ENCODE measurements at places on chromosomes 7 and 10.

GRCh38 chr7:76409537-76409936 lies at the start of gene SSC4D:
Gene SSC4D, minus strand, starts transcription at chr7:76409697. Its CDS starts 5,258 bp downstream, at chr7:76404439.
- DNase-seq, result no peak

DNA sequence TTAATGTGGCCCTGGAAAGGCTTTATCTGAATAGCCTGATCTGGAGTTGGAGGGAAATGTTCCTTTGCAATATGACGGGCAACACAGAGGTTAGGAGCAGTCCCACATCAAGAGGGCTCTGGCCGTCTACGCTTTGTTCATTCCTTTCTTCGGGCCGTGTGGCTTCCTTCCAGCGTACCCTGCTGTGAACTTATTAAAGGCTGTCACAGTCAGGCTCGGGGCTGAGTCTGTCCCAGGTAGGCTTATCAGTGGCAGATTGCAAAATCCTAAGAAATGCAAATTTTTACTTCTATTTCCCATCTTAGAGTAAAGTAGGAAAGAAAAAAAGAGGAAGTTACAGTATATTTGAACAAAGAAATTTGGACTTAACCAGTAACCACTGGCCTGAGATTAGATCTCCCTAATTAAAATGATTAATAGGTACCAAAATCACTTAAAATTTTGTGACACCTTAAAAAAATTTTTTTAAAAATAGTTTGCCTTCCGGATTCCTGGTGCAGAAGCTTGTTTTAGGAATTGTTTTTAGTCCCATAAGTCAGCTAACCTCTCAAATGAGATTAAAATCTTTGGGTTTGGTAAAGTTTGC lies 453.1 kb upstream of the MKI67 start:
- no peak for DNase-seq

GRCh38 chr10:77744245-77744644 lies 106.6 kb upstream of the KCNMA1 start:
- DNase-seq, result no peak

DNA sequence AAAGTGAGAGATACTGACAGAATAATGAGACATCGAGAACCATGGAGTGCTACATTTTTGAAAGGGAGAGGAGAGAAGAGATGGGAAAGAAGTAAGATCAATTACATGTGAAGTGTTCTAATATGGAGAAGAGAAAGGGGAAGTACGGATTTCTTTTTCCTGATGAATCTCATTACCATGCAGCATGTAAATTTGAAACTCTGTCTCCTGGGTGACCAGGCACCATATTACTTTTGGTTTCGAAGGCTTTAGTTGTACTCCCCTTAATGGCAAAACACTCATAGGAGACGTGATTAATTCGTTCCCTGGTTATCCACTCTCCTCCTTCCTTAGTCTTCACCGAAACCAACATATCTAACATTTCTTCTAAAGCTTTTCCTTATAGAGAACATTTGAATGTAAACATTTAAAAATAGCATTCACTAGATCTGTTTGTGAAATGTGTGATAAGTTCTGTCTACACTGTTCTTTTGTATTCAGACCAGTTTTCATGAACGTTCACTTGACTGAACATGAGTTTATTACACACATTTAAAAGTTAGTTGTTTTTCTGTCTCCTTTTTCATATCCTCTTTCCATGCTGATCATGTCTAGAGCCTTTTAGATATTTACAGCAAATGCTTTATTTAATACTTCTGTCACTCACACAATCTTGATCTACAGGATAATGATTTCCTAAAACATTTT lies 80.2 kb upstream of the MSRB2 start:
- no peak for DNase-seq

DNA sequence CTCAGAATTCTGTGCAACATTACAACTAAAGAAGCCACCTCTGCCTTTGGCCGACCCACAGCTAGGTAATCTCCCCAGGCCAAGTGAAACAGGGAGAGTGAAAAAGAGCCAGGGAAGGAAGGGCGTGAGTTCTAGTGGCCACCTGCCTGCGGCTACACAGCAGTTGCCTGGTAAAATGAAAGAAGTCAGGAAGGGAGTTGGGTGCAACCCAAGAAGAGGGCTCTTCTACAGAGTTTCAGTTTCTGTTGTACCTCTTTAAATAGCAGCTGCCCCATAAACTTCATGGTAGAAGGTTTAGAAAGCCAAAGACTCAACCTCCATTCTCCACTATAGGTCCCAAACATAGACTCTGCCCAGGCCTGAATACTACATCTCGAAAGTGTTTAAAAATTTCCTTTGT lies 76.2 kb upstream of the TMEM168 start:
- DNase-seq, result peak; percentile 51

DNA sequence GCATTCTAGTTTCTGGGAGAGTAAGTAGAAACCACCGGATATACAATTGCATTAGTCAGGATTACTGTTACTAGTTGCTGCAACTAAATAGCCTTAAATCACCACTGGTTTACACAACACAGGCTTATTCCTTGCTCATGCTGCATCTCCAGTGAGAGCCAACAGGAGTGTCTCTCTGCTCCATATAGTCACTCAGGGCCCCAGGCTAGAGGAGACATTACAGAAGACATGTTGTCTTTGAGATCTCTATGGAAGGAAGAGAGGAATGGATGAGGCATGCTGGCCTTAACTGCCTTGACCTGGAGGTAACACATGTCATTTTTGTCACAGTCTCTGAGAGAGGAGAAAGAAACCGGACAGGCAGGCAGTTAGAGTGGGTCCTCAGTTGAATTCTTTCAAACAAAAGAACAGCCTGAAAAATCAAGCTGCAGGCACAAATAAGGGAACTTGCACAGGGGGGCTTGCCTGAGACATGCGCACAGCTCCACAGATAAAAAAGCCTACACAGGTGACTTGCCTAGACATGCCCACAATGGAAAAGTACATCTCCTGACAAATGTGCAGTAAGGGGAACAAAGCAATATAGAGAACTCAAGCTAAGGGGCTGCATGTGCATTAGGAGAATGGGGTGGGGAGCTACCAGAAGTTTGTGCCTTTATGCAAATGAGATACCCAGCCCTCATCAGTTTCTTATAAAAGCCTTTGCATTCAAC lies 348.0 kb downstream of the TYW1 start:
- DNase-seq, result no peak

- no peak for DNase-seq
These were observed 240.5 kb upstream of the FZD8 start for GRCh38 chr10:35882422-35883150.

DNA sequence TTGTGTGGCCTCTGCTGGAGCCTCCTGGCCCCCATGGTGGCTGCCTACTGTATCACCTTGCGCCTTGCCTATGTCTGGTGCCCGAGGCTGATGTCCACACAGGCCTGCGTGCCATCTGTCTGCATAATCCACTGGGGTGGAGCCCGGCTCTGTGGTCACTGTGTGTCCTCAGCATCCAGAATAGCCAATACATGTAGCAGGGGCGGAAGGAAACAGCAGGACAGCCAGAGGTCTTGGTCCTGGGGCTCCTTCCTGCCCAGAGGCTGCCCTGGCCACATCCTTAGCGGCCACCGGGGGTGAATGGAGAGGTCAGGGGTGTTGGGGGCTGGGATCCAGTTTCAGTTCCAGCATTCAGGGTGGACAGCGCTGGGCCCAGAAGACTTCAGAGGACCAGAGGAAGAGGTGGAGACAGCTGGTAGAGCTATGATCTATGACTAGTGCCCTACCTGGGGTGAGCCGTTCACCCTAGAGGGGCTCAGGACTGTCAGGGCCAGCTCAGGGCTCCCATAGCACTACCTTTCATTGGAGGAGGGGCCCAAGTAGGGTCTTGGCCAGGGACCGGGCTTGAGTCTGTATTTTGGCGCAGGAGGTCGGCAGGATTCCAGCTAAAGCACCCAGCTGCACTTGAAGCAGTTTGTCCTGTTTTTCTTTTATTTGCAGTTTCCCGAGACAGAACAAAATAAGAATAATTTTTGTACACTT lies 15.9 kb downstream of the YKT6 start:
- DNase-seq, result no peak

GRCh38 chr10:129057856-129058663 lies 409.0 kb upstream of the MGMT start:
- no peak for DNase-seq

DNA sequence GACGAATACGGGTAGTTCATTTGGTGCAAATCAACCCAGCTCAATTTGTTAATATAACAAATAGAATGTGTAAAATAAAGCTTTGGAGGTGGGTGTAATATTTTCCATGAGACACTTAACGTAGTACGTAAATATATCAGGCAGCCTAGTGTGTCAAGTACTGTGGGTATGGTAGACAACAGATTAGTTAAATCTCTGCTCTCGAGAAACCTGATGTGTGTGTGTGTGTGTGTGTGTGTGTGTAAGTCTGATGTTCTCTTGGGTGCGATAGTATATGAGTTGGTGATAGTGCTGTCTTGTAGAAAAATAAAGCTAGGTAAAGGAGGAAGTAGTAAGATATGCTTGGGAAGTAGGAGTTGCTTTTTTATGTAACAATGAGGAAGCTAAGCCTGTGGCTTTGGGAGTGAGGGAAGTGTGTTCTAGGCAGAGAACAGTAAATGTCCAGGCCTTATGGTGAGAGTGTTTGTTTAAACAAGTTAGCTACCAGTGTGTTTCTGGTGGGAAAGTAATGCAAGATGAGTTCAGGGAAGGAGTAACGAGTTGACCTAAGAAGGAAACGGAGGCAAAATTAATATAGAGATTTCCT lies 26.1 kb downstream of the WAC start:
- DNase-seq, result no peak

GRCh38 chr7:17234398-17235031 lies 63.9 kb upstream of the AHR start:
- peak; percentile 43 for DNase-seq

DNA sequence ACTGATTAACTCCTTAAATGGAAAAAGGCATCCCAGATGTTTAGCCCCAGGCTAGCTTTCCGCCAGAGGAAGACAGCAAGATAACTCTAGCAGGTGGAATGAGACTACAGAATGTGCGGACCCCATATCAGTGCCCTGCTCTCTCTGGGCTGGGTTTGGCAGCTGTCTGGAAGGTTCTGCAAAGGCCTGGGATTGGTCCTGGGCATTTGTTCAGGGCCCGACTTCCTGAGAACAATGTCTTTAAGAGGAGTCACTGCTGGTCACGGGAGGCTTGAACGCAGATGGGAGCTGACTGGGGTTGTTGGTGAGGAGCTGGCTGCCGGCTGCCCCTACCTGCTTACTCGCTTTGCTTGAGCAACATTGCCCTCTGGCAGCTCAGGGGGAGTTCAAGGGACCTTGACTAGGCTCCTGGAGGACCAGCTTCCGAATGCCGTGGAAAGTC lies 130.6 kb upstream of the BTBD16 start:
- DNase-seq, result no peak

DNA sequence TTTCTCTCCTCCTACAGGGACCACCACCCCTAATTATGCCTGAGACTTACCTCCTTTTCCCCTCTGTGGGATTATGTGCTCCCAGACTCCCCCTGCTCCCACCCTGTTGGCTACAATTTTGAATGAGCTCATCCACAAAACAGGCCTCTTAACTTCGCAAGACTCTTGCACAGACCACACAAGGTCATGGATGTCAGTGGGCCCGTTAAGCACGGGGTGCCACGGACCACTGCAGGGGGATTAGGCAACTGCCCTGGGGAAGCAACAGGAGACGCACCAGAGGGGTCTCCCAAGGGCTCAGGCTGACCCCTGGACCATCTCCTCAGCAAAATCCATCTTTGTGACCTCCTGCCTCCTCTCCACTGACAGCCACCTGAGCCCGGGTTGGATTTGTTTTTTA lies 42.1 kb upstream of the COL13A1 start:
- DNase-seq, result no peak

GRCh38 chr7:133512560-133512959 lies 259.7 kb downstream of the EXOC4 start:
- no peak for DNase-seq

GRCh38 chr10:55063811-55064210 lies 262.8 kb upstream of the PCDH15 start:
- no peak for DNase-seq

DNA sequence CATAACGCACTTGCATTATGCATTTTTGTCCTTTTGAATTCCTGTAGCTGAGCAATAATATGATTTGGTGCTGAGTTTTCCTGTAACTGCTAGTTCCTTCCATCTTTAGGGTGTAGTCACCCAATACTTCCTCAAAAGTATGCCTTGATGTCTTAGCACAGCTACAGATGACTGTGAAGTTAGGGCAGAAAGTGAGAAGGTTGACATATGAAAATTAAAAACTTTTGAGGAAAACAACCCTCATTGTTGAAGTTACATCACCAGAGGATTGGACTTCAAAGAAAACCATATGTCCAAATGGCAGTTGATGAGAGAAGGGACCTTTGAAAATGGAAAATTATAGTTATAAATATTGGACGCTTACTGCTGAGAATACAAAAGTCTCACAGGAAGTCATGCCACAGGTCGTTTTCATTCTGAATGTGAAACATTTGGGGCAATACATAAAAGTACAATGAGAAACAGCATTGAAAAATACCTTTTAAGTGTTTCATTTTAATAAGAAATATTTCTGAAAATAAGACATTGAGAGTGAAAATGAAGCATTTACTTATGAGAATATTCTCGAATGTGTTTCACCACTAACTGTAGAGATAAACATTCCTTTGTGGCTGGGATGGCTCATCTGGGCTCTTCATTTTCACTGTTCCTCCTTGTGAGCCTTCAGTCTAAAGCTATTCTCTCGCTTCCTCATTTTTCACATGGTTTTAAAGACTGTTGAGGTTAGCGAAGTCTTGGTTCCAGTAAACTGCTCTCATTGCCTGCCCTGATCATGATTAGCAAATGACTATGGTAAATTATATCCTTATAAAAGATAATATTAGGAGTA lies 61.4 kb upstream of the NME8 start:
- peak; percentile 34 for DNase-seq

- DNase-seq, result no peak
These were observed 3.1 kb upstream of the KIAA1217 start for GRCh38 chr10:24205821-24206220.

DNA sequence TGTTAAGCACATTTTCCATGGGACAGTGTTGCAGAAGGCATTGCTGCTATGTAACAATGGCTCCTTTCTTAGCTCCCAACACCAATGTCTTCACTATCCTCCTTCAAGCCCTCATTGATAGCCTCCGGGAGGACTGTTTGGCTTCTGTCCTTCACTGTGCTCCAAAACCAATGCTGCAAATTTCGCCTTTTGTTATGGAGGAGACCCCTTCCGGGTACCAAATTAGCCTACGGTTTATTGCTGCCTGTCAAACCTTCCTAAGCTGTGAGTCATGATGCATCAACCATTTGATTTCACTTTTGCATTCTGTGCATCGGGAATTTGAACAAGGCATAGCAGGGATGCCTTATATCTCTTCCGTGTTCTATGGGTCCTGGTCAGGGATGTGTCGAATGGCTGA lies 432.9 kb downstream of the GATA3 start:
- DNase-seq, result no peak

- no peak for DNase-seq
These were observed 270.1 kb downstream of the AGMO start for GRCh38 chr7:15291699-15292098.

GRCh38 chr10:114307731-114308130 lies 68.7 kb downstream of the VWA2 start:
- DNase-seq, result no peak

DNA sequence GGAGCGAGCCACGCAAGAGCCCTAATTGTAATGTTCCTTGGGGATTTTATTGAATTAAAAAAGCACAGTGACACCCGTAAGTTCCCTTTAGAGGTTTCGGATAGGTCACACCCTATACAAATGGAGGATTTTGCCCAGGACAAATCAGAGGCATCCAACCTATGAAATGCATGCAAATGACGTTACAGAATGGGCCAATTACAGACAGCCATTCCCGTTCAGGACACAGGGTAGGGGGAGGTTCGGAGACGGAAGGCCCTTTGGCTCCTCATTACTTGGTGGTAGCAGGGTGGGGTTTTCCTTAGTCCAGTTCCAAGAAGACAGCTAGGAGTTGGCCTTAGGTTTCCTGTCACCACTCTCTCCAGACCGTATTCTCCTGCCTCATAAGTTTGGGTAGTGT lies 754.1 kb downstream of the IPMK start:
- no peak for DNase-seq

Measured in GM13977 (cell line).